ENCODE measurements at places on chromosomes 1 and 21.
A peak's percentile ranks its signal among the peaks of the same experiment; 100 is the strongest.

DNA sequence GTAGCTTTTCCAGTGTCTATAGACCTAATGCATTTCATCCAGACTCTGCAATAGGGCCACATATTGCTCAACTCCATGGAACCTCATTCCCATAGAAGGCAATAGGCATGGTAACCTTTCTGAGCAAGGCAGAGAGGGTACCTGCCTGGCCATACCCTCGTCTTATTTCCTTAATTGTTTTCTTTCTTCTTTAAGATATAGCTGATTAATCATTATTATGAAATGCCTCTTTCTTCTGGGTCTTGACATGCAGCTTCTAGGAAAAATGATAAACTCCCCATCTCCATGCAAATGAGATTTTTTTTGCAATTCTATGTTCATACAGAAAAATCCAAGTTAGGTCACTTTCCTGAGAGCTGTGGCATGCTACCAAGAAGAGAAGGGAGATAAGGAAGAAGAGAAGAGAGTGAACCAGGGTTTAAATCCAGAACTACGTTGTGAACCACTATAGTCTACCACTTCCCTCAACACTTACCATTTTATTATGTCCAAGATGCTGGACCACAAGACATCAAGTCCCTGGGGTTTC lies 33.0 kb upstream of the IL20 start:
- no peak for DNase-seq

DNA sequence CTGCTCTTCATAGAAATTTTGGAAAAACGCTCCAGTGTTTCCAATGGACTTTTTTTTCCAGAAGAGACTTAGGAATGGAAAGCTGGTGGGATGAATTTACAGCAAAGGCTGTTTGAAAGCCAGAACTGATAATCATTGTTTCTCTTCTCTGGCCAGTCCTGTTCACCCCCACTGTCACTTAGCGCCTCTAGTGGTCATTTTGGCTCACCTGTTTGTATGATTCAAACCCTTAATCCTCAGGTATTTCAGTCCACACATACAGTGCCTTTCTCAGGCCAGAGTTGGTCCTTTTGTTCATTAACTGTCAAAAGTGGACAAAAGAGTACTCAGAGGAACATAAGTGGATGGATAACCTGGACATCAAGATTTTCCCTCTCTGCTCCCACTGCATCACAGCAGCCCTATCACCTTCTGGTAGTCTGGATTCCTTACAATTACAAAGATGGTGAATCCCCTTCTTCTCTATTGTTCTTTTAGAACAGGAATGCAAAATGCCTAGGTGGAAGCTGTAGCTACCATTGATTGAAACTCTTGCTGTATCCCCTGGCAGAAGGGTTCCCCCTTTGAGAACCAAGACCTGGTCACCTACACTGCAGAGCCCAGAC lies 177.6 kb upstream of the OLFM3 start:
- DNase-seq: peak; percentile 15

DNA sequence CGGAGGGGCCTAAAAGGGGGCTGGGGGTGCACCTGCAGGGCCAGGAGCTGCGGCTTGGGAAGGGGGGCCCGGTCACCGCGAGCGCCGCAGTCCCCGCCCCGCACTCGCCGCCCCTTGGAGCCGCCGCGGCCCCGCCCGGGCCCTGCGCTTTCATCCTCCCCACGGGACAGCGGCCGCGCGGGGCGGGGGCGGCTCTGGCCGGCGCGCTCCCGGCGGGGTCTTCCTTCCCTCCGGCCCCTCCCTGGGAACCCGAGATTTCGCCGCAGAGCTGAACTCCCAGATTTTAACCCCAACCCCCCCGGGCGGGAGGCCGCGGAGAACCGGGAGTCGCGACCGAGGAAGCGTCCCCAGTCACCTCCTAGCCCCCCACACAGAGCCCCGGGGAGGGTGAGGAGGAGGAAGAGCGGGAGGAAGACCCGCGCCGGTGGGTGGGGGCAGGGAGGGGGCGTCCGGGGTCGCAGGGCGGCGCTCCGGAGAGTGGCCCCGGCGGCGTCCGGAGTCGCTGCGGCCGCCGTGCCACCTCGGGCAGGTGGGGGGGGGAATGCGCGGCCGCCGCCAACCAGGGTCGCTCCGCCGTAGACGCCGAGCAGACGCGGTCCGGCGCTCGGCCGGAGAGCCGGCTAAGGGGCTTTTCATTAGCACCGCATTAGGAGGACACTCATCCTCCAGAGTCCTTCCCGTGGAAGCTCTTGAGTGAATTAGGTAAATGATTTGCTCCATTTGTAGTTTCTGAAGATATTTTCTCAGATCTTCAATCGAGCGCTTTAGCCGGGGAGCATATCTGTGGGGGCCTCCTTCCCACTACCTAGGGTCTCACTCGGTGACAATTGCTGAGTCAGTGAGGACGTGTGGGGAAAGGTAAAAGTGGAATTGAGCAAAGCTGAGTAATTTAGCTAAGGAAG lies 31.6 kb upstream of the NFIA start:
- no peak for DNase-seq

DNA sequence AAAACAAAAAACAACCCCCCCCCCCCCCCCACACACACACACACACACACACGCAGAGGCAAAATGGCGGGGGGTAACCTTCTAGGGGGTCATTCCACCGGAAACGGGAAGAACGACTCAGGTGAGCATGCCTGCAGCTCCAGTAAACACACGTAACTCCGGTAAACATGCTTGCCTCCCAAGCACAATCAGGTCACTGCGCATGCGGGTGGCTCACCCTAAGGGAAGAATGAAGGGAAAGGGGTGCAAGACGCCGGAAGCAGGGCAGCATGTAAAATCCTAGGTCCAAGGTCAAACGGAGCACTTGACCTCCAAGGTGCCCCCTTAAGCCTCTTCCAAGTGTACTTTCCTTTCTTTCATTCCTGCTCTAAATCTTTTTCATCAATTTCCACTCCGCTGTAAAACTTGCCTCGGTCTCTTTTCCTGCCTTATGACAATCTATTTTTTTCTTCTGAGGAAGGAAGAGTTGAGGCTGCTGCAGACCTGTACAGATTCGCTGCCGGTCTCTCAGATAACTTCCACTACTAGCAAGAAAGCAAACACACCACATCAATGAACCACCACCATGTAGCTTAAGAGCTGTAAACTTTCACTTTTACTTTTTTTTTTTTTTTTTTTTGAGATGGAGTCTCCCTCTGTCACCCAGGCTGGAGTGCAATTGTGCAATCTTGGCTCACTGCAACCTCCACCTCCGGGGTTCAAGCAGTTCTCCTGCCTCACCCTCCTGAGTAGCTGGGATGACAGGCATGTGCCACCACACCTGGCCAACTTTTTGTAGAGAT lies 21.0 kb upstream of the CBR3 start:
- DNase-seq: peak; percentile 82

DNA sequence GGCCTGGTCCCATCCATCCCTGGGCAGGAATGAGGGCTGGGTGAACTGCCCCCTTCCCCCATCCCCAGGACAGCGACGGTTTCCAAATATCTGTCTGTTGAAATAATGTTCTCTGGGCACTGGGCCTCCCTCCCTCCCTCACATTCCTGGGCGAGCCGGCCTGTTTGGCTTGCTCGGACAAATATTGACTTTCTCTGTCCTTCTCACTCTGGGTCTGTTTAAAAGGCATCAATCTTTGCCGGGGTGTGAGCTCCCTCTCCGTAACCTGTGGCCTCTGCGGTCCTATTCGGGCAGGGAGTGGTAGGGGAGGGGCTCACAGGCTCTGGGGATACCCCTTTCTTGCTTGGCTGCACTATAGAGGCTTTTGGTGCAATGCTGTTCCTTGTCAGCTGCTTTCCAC lies 40.2 kb downstream of the FOXD2 start:
- no peak for DNase-seq

DNA sequence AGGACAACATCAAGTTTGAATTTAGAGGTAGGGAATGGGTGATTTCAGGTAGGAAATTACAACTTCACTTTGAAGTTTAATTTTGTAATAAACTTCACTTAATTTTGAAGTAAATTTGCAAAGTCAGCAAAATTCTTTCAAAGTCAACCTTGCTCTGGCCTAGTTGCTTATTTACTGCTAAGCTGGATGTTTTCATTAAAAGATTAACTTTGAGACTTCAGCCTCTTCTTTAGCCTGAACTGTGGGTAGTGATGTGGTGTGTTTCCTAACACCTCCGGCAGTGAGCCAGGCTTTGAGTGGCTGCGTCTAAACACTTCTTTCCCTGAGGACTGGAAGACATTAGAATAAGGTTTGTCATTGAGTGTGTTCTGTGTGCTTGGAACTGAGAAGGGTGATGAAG lies at the start of gene HAO2:
Gene HAO2, plus strand, starts transcription at position 232 of the 400 bp plus-strand sequence. CDS start 12,301 bp downstream, outside the sequence.
- DNase-seq: no peak

DNA sequence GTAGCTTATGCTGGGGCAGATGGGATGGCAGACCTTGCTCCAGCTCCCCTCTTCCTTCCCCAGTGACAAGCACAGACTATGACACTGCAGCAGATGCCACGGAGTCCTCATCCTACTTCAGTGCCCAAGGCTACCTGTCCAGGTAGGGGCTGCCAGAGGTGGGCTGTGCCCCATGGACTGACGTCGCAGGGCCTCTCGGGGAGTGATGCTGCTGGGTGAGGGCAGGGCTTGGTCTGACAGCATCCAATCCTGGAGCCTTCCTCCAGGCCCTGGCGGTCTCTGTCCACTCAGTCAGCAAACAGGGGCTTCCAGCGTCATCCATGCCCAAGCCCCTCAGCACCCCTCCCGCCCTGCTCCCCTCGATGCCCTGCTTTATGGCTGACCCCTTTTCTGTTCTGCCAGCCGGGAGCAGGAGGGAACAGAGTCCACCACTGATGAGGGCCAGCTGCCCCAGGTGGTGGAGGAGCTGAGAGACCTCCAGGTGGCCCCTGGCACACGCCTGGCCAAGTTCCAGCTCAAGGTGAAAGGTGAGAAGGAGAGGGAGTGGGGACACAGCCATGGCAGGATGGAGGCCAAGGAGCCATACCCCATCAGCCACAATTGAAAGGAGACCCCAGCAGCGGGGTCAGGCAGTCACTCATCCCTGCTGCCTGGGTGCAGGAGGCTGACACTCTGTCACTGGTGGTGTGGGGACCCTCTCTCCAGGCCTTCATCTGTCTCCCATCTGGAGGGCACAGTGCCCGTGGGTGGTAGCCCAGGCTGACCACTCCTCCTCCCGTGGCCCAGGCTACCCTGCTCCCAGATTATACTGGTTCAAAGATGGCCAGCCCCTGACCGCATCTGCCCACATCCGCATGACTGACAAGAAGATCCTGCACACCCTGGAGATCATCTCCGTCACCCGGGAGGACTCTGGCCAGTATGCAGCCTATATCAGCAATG lies 73.6 kb downstream of the TRIM11 start:
- no peak for DNase-seq

- DNase-seq: peak; percentile 14
Observed at GRCh38 chr1:182392050-182393028, 749 bp upstream of the GLUL start.

DNA sequence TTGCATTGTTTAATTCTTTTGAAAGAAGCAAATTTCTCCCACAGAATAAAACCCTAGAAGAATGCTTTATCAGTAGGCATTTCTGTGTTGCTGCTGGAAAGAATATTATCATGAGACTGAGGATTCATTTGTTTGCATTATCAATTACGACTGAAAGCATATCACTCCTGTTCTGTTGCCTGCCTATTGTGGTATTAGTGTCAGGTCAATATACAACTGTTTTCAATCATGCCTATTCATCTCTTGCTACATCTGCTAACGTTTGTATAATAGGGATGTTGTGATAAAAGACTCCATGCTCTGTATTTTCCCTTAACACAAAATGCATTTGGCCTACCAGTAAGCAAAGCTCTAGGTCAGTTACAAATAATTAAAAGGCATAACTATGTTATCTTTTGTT lies 221.5 kb downstream of the PTPRC start:
- DNase-seq: no peak

DNA sequence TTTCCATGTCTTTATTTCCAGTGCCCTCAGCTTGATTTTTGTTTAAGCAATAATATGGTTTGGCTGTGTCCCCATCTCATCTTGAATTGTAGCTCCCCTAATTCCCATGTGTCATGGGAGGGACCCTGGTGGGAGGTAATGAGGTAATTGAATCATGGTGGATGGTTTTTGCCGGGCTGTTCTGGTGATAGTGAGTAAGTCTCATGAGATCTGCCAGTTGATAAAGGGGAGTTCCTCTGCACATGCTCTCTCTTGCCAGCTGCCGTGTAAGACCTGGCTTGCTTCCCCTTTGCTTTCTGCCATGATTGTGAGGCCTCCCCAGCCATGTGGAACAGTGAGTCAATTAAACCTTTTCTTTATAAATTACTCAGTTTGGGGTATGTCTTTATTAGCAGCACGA lies 559.6 kb upstream of the ADAMTS5 start:
- DNase-seq: no peak

- DNase-seq: no peak
Observed at GRCh38 chr1:19046972-19047731, 90.7 kb upstream of the IFFO2 start.

DNA sequence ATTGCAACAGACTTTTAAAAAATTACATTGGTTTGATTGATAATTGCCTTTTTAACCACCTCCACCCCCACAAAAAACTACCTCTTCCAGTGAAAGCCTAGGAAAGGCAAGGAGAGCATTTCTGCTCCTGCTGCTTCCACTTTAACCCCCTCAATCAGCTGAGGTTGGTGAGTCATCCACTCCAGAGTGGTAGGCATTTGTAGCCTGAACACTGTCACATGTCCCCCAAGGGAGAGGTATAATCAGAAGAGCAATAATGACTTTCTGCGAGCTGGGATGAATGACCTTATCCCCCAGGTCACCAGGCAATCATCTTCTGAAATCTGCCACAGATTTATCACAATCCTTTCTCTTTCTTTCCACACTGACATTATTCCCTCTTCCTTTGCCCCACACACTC lies 126.6 kb upstream of the CAMK1G start:
- no peak for DNase-seq

GRCh38 chr21:28215214-28215954 lies 777.3 kb downstream of the LTN1 start:
- no peak for DNase-seq

DNA sequence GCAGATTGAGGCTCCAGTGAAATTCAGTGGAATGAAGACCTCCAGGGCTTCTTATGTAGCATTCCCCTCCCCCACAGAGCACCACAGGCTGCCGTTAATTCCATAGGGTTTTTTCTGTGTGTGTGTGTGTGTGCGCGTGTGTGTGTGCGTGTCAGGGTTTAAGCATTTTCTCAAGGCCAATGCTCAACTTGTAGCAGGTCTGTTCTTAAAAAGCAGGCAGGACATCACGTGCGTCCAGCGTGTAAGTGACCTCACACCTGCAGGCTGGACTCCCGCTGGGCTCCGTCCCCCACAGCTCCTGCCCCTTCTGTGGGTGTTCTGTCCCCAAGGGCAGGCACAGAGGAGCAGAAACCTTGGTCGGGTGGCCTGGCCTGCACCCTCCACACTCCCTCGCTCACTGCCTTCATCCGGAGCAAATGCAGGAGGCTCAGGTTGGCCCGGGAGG lies 5.3 kb downstream of the PRDM16 start:
- DNase-seq: no peak

- DNase-seq: peak; percentile 11
Observed at GRCh38 chr1:117753652-117754051, 147.8 kb downstream of the TENT5C start.

DNA sequence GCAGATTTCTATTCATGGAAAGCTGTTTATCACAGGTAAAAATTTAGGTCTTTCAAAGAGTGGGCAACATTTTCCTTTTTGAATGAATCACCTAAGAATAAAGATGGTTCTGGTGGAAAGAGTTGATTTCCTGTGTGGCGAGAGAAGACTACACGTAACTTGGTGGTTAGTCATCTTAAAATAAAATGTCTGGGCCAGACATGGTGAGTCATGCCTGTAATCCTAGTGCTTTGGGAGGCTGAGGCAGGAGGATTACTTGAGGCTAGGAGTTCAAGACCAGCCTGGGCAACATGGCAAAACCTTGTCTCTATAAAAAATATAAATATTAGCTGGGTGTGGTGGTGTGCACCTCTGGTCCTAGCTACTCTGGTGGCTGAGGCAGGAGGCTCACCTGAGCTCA lies 65.7 kb downstream of the DISP1 start:
- DNase-seq: peak; percentile 61

- DNase-seq: no peak
Observed at GRCh38 chr1:50265790-50266314, 157.1 kb downstream of the ELAVL4 start.
